ENCODE measurements at places on chromosomes 16 and 17.

DNA sequence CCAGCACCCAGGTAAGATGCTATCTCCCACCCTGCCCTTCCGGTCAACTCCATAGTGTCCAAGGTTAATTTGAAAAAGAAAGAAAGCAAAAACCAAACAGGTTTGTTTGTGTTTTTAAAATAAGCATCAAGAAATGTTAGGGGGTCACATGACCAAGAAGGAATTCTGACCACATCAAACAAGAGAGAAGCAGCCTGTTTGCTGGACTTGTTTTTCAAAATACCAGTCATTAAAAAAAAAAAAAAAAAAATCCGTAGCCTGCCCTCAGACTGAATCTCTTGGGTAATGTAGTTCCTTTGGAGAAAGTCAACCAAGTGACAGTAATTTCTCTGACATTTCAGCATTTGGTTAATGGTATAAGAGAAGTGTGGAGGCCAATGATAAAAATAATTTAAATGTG, 38.4 kb downstream of the HNF1B start:
- no peak for DNase-seq

DNA sequence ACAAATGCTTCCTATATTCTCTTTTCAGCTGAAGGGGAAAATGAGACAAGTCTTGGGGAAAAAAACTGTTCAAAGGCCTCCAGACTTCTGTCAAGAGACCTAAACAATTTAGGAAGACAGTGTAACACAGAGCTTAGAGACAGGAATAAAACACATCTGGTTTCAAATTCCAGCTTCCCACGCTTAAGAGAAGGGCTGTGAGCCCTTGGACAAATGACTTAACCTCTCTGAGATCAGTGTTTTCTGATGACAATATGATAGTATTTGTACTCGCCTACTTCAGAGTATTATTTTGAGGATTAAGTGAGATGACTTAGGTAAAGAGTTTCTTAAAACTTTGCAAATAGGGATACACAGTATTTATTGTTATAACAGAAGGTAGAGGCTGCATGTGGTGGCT, 29.5 kb downstream of the SMURF2 start:
- DNase-seq, result no peak

GRCh38 chr17:4118015-4118743, 24.7 kb downstream of the ZZEF1 start:
- DNase-seq, result no peak

DNA sequence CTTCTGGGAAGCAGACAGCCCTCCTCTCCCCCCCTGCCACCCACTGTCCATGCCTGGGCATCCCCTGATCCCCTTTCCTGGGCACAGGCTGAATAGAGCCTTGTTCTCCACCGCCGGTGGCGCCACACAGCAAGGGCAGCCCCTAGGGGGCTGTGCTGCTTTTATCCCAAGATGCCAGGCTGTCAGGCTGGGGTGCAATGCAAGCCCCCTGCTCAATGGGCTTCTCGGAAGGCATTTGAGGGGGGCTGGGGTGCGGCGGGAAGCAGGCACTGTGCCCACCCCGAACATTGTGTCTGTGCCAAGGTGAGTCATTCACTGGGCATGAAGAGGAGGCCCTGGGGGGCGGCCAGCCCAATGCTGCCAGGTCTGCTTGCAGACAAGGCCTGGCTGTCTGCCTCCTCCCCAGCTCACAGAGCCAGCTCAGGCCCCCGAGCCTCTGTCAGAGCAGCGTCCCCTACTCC, 1.5 kb upstream of the GFAP start:
- peak; percentile 60 for DNase-seq

GRCh38 chr16:23950898-23951297, 115.1 kb downstream of the PRKCB start:
- no peak for DNase-seq

GRCh38 chr17:76368545-76368944, 14.8 kb upstream of the PRPSAP1 start:
- no peak for DNase-seq

- DNase-seq, result no peak
Observed at GRCh38 chr16:88005181-88005581, 53.9 kb downstream of the BANP start.

DNA sequence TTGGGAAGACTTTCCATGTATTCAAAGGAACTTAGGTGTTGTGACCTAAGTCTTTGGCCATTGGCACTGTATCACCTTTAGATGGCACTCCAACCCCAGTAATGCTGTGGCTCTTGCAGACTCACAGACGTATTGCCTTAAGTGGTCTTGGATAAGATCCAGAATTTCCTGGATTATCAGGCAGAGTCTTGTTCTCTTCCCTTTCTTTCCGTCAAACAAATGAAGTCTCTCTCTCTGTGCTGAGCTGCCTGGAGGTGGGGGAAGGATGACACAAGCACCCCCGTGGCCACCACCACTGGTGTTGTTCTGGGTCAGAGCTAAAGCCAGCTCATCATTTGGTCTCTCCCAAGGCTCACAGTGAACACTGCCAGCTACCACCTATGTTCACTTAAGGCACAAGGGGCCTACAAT, 789.9 kb upstream of the KIF2B start:
- no peak for DNase-seq

Data from foreskin fibroblast (primary cell).